ENCODE measurements at places on chromosomes 4 and X.

GRCh38 chr4:149836546-149836945 is 20.9 kb upstream of the IQCM start:
- no peak for DNase-seq

DNA sequence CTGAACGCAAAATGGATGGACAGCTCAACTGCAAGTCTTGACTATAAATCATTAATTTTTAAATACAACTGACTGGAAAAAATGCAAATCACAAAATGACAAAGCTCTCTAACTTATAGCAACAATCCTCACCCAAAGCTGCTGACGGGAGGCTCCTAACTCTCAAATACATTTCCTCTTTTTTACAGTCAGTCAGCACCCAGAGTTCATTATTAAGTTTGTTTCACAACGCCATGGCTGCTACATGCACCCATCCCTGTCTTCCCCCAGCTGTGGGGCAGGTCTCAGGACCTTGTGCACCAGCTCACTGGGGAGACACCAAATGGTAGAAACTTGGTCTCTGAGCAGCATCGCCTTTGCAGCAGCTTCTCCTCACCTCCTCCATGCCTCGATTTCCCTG is 97.6 kb downstream of the SLC34A2 start:
- DNase-seq: no peak

GRCh38 chrX:37755025-37755424 is 24.8 kb upstream of the CYBB start:
- DNase-seq: no peak

- DNase-seq: no peak
Observed at GRCh38 chr4:138307319-138307718, 65.2 kb upstream of the SLC7A11 start.

DNA sequence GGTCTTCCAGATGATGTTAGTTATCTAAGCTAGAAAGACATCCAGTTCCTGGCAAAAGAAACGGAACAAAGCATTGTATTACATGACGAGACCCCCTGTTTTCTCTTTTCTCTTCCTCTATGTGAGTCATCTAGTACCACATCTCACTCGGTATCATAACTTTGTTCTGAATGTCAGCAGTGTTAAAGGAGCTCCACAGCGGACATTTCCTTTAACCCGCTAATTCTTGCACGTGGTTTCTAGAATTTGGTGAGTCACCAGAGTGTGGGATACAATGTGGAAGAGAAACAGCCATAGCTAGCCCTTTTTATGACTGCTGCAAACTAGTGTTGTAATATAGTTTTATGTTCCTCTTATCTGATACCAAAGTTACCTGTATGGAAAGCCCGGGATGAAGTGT is 243.7 kb downstream of the TENM3 start:
- DNase-seq: no peak

DNA sequence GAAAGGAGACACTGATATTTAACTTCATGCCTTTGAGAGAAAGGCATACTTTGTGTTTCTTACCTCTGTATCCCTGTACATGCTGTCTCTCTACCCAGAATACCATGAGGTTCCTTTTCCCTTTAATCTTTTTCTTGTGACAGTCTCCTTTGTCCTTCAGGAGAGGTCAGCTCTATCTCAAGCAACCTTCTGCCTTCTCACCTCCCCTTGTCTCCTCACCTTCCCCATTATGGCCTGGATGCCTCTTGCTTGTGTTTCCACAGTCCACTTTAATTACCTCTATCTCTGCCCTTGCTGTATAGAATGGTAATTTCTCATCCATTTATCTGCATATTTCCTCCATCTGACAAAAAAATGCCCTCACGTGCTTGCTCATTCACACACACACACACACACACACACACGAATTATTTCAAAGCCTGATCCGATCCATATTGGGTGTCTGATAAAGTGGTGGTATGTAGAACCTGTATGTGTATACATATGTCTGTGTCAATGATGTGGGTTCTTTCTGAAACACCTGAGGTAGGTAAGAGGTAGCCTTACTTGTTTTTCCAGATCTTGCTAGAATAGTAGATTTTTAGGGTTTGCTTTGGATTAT is 28.5 kb downstream of the MSN start:
- DNase-seq: no peak
